ENCODE measurements at places on chromosomes 6 and 20.

GRCh38 chr20:18058661-18059467 is 1.1 kb upstream of the OVOL2 start:
- DNase-seq = no peak

GRCh38 chr20:17761604-17762003 is 61.8 kb downstream of the BANF2 start:
- DNase-seq = no peak

- DNase-seq = no peak
Observed at GRCh38 chr6:108175176-108175591, 9.4 kb downstream of the NR2E1 start.

- DNase-seq = no peak
Observed at GRCh38 chr20:23773127-23773526, 22.4 kb upstream of the CST1 start.

DNA sequence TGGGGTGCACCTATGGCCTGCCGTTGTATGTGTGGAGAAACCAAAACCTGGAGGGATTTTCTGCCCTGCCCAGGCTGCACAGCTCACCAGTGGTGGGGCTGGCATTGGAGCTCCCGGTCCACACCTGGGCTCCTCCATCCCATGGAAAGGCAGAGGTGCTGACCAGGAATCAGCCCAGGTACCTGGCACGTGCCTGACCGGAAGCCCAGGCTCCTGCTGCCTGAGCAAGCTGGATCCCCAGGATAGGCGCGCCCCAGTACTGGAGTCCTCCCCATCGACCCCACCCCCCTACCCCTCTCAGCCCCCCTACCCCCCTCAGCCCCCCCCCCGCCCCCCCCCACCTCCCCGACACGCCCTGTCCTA is 39.9 kb upstream of the HMGA1 start:
- no peak for DNase-seq

- DNase-seq = no peak
Observed at GRCh38 chr6:47492355-47492754, 14.8 kb downstream of the CD2AP start.

- no peak for DNase-seq
Observed at GRCh38 chr6:26260725-26261490, 104.1 kb upstream of the BTN3A2 start.

GRCh38 chr20:8309634-8310033 is 177.6 kb downstream of the PLCB1 start:
- no peak for DNase-seq

DNA sequence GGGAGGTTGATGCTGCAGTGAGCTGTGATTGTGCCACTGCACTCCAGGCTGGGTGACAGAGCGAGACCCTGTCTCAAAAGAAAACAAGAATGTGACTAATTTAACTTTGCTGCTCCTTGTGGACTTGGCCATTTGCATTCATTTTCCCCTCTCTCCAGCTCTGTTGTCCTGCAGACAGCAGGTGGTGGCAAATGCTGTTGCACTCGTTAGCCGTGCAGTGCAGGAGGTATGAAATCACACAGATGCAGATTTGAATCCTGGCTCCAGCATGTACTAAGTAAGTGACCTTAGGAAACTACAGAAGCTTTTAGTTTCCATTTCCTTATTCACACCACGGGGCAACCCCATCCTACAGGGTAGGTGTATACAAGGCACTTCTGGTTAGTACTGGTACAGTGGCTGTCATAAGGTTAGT is 9.6 kb upstream of the BEND3 start:
- no peak for DNase-seq

DNA sequence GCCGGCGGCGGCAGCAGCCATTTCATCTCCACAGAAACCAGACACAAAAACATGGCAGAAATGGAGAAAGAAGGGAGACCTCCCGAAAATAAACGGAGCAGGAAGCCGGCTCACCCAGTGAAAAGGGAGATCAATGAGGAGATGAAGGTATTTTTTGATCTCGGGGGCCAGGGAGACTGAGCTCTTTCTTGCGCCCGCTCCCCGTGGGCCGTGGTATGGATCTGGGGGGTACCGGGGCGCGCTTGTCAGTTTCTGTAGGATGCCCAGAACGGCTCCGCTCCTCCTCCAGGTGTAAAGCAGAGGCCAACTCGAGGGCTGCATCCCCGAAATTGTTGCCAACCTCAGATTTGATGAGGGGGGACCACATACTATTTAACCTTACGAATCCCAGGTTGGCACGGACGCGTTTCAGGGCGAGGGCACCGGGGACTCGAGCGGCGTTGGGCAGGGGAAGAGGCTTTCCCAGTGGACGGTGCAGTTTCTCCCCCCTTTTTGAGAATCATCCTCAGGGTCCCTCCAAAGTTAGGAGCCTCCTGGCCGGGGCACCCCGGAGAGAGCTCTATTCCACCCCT is 735 bp downstream of the SOBP start:
- no peak for DNase-seq

Data from foreskin melanocyte (primary cell).